Stimulated activated CD8-positive, alpha-beta memory T cell treated with anti-CD3 and anti-CD28 coated beads, Interleukin-2, amount 100 ng/mL, for 48 hours (primary cell): ENCODE measurements at places on chromosomes 11 and 22.

DNA sequence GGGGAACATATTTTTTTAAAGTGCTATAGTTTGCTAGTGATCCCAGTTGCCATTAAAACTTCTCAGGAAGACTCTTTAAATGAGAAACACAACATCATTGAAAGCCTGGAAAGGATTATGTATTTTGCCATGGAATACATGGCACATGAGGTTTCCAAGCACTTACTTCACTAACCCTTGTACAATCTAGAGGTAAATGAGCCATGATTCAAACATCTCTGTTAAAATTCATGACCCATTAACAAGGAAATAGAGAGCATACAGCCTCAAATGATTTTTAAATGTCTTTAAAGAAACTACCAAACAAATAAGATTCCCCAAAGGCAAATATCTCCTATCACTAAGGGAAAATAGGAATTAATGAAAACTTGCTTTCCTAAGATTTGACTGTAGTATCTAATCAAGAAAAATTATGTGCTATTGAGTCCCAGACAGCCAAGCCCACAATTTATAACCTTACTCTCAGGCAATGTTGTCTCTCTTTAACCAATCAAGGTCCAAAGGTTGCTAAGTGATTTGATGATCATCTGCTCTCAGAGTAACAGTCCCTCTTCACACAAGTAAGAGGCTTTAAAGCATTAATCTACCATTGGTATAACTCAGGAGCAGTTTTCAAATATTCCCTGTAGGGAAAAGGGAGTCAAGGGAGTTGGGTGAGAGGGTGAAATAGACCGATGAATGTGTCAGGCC is 92.0 kb upstream of the DDI1 start:
- no peak for DNase-seq

DNA sequence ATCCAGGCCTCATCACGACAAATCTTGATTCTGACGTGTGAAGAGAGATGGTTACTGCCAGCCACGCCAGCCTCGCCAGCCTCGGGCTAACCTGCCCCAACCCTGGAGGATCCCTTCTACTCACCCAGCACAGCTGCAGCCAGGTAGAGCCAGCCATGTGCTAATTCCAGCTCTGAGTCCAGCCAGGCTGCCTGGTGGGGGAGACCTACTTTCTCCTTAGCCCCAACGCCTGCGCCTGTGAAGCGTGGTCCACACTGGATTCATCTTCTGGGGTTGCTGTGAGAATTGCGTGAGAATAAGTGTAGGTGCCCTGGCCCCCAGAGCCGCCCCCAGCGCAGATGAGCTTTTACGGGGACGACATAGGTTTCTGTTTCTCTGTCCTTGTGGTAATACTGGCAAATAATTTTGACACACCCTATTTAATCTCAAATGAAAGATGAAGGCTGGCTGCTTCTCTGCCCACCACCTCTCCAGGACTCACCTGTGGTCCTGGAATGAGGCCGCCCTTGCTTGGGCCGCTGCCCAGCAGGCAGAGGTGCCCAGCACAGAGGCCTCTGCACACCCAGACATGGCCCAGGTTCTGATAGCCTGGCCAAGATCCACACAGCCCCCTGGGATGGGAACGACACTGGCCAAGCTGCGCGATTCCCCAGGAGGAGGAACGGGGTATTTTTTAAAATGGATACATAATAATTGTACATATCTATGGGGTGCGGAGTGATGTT is 528.4 kb downstream of the TBC1D22A start:
- no peak for DNase-seq

DNA sequence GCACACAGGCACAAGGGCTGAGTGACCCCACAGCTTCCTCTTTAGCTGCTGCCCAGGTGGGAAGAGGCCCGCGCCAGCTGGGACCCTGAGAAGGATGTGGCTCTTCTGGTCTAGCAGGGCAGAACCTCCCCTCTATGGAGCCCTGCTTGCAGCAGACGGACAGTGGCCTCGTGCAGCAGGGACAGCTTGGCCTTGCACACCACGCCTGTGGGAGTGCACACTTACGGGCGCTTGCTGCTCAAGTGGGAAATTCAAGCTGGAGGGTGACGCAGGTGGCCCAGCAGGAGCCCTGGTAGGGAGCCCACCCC is 971.4 kb downstream of the BRD1 start:
- DNase-seq, result no peak

GRCh38 chr22:41725510-41726110 is 26.3 kb downstream of the MEI1 start:
- no peak for DNase-seq

DNA sequence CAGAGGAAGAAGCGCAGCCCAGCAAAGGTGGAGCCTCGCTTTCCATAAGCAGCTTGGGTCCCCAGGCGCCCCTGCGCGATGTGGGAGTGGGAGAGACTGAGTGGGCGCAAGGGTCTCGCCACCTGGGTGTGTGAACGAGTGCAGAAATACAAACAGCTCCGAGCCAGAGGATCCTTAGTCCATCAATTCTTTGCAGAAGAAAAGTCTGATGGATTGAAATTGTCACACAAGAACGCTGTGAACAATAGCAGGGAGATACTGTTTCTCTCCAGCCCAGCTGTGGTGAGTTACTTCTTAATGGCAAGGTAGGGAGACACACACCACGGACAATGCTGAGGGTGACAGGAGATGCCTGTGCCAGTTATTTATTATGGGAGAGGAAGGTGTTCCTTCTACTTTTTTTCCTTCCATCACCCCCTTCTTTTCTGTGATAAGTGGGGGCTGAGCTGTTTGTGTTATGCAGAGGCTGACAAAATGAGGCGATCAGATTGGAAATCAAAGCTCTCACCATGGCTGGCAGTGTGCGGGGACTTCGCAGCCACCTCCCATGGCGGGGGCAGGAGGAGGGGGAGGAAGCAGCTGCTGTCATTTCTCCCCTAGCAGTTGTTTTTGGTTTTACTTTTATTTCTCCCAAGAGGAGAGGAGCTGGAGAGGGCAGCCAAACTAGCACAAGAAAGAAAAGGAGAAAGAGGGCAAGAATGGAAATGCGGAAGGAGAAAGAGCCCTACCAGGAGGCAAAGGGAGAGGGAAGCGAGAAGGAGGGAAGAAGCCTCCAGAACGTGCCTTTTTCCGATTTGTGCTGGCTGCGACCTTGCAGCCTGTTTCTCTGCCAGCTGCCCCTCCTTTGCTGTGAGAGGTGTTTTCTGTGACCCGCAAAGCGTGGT is 755.8 kb downstream of the NTM start:
- no peak for DNase-seq

GRCh38 chr22:44419429-44419828 is 78.6 kb downstream of the RTL6 start:
- DNase-seq, result no peak

DNA sequence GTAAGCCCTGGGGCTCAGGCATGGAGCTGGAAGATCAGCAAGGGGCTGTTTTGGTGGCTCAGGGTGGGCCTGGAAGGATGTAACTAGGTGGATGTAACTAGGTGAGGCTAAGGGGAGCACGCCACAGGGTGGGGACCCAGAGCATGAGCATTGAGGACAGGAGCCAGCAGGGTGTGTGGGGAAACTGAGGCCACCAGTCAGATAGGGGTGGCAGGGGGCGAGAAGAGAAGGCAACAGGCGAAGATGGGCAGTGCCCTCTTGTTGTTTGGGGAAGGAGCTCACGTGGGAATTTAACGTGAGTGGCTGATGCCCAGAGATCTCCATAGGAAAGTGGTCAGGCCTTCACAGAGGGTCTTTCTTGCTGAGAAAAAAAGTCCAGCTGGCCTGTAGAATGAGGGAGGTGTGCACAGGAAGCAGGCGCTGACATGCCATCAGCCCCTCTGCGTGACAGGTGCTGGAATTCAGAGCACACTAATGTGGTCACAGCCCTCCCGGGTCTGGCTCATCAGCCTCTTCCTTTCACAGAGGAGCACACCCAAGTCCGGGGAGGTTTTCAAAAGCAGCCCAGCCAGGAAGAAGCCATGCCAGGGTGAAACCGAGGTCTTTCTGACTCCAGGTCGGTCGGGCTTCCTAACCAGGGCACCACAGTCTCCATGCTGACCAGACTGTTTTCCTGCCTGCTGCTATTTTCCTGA is 54.6 kb upstream of the PAX6 start:
- no peak for DNase-seq

DNA sequence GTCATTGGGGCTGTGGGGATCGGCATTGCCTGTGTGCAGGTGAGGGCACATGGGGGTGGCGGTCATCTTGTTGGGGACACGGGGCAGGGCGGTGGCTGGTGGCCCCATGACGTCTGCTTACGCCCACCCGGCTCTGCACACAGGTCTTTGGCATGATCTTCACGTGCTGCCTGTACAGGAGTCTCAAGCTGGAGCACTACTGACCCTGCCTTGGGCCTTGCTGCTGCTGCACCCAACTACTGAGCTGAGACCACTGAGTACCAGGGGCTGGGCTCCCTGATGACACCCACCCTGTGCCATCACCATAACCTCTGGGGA is 4.4 kb downstream of the POLR2L start:
- no peak for DNase-seq

- no peak for DNase-seq
Measured at GRCh38 chr22:37545703-37546436, 14.4 kb upstream of the CDC42EP1 start.

- DNase-seq, result no peak
Measured at GRCh38 chr11:117356126-117356890, 28.7 kb downstream of the CEP164 start.

- no peak for DNase-seq
Measured at GRCh38 chr11:128528294-128528693, 59.1 kb downstream of the ETS1 start.

DNA sequence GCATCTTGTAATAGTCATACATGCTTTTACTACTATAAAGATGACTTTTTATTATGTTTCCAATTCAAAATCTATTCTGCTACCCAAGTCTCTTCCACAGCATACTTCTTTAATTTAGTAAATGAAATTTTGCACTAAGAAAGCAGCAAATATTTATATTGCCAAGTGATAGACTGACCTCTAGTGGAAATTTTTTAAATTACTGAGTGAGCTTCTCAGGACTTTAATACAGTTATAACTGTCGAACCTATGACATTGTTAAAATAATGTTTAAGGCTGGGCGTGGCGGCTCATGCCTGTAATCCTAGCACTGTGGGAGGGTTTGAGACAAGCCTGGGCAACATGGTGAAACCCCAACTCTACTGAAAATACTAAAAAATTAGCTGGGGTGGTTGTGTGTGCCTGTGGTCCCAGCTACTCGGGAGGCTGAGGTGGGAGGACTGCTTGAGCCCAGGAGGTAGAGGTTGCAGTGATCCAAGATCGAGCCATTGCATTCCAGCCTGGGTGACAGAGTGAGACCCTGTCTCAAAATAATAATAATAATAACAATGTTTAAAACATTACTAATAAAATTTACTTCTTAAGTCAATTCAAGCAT is 27.3 kb downstream of the STK33 start:
- DNase-seq, result no peak

DNA sequence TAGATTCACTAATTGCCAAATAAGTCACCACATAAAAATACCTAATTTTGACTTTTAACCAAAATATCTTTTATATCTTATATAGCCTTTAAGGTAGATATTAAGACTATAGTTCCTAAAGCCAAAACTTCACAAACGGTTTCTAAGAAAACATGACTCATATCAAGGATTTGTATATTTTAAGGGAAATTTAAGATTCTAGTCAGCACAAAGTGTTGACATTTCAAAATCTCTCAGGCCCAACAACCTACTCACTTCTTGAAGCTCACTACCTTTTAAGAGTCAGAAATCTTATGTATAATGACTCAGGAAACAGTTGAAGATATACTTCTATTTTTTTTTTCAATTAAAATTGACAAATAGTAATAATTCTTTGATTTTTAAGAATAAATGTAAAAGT is 221.9 kb downstream of the SBF2 start:
- DNase-seq, result no peak

- no peak for DNase-seq
Measured at GRCh38 chr22:39722032-39722325, 151.4 kb downstream of the CACNA1I start.
